PC-9 (cell line): ENCODE measurements at places on chromosomes 4 and X.

DNA sequence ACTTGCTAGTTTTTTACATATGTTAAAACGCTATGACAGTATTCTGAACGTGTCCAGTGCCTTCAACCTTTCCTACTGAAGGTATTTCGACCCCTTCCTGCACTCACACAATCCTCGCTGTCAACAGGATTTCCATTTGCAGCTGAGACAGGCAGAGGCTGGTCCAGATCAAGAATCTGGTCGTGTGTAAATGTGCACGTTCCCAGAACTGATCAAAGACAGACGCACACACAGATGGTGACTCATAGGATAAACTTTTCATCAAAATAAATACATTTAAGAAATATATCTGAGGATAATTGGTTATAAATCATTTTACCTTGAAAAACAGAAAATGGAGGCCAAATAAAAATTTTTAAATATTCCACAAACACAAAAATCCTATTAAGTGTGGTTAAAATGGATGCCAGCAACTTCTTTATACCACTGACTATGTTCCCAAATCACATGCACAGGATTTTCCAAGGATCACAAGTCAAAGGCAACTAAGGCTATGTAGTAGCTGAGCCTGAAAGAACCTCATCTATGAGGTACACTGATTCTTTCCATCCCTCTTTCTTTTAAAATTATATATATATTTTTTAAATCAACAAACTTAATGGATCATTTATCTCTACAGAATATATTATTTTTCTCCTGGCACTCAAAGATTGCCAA is 85.9 kb downstream of the RNF150 start:
- no peak for DNase-seq

GRCh38 chr4:91984466-91984865 is 319.3 kb upstream of the GRID2 start:
- DNase-seq: no peak

DNA sequence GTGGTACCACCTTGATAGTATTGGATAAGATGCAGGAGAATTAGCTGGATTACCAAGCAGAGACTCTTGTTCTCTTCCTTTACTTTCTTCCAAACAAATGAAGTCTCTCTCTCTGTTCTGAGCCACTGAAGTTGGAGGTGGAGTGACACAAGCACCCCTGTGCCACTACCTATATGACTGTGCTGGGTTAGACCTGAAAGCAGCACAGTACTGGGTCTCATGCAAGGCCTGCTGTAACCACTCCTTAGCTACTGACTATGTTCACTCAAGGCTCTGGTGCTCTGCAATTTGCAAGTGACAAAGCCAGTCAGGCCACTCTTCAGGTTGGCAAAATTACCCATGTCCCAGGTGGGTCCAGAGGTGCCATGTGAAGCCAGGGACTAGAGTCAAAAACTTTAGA is 389.6 kb upstream of the MAOA start:
- no peak for DNase-seq

- no peak for DNase-seq
These were observed 200.8 kb downstream of the MGST2 start for GRCh38 chr4:139866276-139866962.
